ENCODE measurements at places on chromosomes 1 and 21.

DNA sequence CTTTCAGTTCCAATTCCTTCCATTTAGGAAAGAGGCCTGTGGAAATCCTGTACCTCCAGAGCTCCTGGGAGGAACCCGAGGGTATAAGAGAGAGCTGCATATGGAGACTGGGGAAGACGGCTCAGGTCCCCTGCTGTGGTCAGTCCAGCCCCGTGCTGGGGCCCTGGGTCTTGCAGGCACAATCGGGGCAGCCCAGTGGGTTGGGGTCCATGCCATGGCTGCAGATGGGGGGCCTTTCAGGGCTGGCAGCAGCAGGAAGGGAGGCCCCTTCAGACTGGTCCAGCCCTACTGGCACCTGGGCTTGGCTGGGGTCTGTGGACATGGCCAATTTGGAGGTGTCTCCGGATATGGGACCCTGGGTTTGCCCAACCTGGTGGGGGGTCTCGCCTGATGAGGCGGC, 18.2 kb downstream of the HTR6 start:
- no peak for DNase-seq

DNA sequence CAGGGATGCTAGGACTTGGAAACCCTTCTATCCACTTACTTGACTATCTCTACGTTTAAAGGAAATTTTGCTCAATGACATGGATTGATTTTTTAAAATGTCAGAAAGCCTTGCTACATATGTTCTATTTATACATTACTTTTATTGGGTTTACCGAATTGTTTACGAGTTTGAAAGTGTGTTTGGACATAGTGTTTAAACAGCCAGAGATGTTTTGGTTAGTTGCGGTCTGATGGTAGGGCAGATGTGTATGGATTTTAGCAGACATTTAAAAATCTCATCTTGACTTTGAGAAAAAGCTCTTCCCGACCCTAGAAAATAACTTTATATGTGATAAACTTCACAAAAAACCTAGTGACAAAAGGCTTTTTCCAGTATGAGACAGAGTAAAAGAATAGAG, 513.7 kb downstream of the PLA2G4A start:
- DNase-seq = no peak

GRCh38 chr1:115168026-115168425, 78.7 kb upstream of the TSPAN2 start:
- no peak for DNase-seq

DNA sequence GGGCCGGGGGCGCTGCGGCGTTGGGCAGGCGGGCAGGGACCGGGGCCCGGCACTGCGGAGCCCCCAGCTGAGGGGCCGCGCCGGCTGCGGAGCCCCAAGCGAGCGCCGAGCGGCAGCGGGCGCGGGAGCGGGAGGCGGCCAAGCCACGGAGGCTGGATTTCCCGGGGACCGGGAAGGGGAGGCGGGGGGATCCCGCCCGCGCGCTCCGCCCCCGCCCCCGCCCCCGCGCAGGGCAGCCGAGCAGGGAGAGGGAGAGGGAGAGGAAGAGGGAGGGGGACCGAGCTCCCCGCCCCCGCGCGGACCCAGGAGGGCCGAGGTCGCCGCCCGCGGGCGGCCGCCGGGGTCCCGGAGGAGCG, at the start of gene DLGAP3:
Gene DLGAP3 (minus strand): TSS at position 154 of the 356 bp plus-strand sequence. CDS start 24,267 bp downstream, outside the sequence.
- DNase-seq = no peak

- no peak for DNase-seq
These were observed 113.1 kb upstream of the COL6A1 start for GRCh38 chr21:45868488-45868887.

- no peak for DNase-seq
These were observed 6.7 kb downstream of the KRTAP10-1 start for GRCh38 chr21:44533121-44533890.

GRCh38 chr1:9075022-9075421, 5.6 kb upstream of the SLC2A5 start:
- DNase-seq = no peak

- no peak for DNase-seq
These were observed 1.4 kb downstream of the LHX4 start for GRCh38 chr1:180231506-180231921.

DNA sequence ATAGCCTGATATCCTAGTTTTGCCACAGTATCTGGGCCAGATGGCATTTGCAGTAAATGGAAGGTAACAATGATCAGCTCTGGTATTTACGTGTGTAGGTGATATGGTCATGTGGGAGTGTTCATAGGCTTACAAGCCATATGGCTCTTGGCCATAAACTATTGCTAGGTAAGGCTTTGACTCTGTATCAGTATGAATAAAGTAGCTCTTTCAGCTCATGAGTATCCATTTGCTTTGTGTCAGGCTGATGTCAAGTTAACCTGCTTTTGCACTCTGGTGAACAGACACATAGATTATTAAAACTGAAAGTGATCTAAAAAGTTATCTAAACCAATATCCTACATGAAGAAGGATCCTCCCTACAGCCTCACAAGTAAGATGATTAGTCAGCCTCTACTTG, 69.0 kb downstream of the DDR2 start:
- no peak for DNase-seq

DNA sequence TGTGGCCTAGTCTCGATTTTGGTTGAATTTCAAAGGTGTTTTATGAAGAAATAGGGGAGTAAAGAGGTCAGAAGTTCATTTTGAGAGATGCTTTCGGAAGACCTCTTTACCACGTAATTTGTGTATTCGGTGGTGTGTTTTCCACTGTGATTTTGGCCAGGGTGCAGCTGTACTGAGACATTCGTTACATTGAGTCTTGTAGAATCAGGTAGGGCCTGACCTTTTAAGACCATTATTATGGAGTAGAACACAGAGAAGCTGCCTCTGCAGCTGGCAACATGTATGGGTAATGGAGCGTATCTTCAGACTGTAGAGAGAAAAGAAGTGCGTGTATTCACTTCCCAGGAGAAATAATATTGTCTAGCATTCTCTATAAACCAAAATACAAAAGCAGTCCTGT, 326.5 kb downstream of the PDE4B start:
- DNase-seq = no peak

DNA sequence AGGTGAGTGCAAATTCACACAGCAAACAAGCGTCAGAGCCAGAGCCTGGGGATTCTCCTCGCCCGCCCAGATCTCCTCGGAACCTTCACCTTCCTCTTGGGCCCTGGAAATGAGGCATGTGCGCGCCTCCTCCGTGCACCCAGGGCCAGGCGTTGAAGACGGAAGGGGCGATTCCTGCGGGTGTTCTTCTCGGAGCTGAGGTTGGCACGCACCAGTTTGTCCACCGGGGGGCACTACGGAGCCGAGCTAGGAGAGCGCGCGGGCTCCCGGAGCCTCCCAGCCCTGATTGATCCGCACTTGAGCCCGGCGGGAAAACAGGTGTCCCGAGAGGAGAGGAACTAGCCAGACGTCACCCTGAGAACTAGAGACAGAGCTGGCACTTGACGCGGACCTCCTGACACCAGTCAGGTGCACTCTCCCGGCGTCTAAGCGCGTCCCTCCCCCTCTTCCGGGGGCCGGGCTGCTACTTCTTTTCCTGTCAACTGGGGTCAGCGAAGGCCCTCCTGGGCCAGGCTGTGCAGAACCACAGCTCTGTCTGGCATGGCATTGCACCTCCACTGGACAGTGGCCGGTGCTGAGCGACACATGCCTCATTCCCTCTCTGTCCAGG, 18.3 kb upstream of the SERINC2 start:
- DNase-seq = no peak

GRCh38 chr1:179828554-179829110, 49.0 kb downstream of the TOR1AIP2 start:
- no peak for DNase-seq

- no peak for DNase-seq
These were observed 56.5 kb downstream of the IRF2BP2 start for GRCh38 chr1:234553240-234554188.

GRCh38 chr1:24284156-24284471, 35.0 kb upstream of the GRHL3 start:
- no peak for DNase-seq

DNA sequence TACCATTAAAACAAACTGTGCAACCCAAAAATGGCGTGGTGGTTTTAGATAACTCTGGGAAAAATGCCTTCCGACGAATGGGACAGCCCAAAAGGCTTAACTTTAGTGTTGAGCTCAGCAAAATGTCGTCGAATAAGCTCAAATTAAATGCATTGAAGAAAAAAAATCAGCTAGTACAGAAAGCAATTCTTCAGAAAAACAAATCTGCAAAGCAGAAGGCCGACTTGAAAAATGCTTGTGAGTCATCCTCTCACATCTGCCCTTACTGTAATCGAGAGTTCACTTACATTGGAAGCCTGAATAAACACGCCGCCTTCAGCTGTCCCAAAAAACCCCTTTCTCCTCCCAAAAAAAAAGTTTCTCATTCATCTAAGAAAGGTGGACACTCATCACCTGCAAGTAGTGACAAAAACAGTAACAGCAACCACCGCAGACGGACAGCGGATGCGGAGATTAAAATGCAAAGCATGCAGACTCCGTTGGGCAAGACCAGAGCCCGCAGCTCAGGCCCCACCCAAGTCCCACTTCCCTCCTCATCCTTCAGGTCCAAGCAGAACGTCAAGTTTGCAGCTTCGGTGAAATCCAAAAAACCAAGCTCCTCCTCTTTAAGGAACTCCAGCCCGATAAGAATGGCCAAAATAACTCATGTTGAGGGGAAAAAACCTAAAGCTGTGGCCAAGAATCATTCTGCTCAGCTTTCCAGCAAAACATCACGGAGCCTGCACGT, 82.1 kb downstream of the PRDM2 start:
- no peak for DNase-seq

DNA sequence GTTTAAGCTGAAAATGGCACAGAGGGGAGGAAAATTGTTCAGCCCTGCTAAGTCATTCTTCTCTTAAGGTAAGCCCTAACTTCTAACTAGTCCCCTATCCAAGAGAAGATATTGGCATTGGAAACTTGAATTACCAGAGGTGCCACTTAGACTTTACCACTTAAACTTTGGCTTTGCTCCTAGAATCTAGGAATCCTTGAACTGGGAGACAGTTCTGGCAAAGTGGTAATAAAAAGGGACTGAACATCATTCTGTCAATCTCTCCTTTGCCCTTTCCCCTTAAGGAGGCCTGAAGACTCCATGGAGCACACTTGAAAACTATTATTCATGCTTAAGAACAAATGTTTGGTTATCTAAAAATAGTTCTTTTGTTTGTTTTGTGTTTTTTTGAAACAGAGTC, 8.4 kb downstream of the ATP1A4 start:
- no peak for DNase-seq

DNA sequence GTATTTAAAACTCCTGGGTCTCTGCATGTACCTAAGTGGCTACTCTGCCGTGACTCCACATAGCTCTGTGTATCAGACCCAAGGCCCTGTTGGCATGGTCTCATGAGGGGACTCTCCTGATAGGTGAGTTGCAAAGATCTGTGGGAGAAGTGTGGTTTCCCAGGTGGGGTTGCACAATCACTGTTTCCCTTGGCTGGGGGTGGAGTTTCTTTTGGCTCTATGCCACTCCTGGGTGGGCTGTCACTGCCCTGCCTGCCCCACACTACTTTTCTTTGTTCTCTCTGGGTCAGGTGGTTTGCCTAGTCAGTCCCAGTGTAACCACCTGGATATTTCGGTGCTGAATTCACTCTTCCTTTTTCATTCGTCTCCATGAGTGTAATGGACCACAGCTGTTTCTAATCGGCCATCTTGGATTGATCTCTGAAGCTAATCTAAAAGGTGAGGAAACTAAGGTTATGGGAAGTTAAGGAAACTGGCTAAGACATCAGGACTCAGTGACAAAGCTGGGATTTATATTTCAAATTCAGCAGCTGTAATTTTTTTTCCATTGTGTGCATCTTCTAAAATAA, 97.1 kb upstream of the CACYBP start:
- no peak for DNase-seq

- DNase-seq = no peak
These were observed 48.7 kb upstream of the KIF1B start for GRCh38 chr1:10161541-10162290.

- no peak for DNase-seq
These were observed 865.1 kb upstream of the ADAMTS5 start for GRCh38 chr21:27831816-27832569.

- no peak for DNase-seq
These were observed 3.7 kb downstream of the PADI6 start for GRCh38 chr1:17375651-17376050.

Data from cortex of kidney (tissue), 1 donor.